Activated naive CD8-positive, alpha-beta T cell treated with anti-CD3 and anti-CD28 coated beads, Interleukin-2, amount 50 U/mL, for 16 hours (primary cell): ENCODE measurements at places on chromosomes 6 and 20.

DNA sequence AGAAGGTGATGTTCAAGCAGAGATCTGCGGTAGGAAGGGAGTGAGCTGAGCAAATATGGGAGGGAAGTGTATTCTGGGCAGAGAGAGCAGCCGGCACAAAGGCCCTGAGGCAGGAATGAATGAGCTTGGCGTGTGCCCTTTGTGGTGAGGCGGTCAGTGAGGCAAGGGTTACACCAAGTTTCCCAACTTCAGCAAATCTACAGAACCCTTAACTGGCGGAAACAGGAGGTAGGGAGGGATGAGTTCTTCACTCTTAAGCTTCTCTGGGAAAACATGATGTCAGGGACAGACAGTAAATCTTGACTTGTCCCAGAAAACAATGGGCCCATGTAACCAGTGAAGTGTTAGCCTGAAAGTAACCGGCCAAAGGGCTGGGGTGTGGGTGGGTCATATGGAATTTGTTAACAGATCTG is 97.1 kb upstream of the PTPN1 start:
- no peak for DNase-seq

GRCh38 chr6:20434766-20435165 is 33.1 kb downstream of the E2F3 start:
- DNase-seq: no peak

DNA sequence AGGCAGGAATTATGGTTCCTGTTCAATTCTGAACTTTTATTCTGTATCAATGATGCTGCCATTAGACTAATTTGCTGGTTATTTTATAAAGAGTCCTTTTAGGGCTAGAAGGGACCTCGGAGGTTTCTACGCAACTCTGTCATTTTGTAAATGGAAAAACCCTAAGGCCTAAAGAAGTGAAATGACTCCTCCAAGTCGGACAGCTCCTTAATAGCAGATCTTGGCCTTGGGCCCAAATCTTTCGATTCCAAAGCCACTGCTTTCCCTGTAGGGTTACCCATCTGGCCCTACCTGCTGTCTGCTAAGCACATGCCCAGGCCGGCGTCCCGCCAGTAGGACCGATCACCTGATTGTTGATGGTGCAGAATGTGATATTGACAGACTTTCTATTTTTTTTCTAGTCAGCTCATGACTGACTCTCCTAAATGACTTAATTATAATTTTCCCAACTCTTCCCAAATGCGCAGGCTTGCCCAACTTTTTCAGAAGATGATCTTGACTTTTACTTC is 40.2 kb downstream of the PLEKHG1 start:
- no peak for DNase-seq

GRCh38 chr6:104958178-104959025 is 1.5 kb downstream of the LIN28B start:
- DNase-seq: no peak

DNA sequence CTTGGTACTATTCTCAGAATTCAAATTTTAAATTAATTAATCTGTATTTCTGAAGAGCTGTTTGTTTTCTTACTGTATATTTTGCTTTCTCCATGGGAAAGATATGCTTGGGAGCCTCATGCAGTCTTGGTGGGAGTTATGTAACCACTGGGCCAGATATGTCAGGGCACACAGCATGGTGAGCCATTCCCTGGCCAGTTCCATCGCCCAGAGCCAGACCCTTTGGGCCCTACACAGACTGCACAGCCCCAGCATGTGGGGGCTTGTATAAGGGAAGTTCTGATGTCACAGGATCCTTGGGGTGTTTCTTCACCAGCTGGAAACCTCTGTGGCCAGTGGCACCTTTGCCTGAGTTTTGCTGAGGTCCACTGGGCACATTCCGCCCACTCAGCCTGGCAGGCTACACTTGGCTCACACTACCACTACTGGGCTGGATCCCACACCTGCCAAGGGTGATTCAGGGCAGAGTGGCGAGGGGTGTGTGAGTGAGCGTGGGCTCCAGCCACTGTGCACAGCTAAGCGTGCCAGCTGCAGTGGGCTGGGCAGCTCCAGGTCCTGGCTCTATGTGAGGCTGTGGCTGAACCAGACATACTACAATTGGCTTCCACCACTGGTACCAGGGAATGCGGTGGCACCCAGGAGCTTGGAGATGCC is 293.5 kb downstream of the ARHGAP18 start:
- no peak for DNase-seq

DNA sequence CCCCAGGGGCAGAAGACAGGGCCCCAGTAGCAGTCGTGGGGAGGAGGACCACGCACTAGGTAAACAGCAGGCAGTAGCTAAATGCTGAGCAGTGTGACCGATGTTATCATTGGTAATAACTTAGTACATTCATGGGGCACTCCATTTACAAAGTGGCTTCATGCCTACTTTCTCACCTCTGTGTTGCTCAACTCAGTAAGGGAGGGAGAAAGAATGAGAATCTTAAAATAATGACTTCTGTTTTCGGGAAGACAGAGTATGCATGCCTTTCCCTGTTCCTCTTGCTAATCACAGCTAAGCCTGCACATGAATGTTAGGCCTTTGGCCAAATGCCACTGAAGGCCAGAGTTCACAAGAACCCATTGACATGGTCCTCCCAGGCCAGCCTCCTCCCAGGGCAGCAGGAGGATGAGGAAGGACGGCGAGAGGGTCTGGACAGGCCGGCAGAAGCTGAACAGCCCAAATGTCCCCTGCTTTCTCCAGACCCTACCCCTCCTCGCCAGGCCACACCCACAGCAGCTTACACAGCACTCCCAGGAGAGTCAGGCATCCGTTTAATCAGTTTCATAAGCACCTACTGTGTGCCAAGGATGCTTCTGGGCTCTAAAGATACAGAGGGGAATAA is 183.4 kb downstream of the ANKRD60 start:
- DNase-seq: no peak

- no peak for DNase-seq
Measured at GRCh38 chr6:157514659-157515496, 133.9 kb downstream of the ZDHHC14 start.

DNA sequence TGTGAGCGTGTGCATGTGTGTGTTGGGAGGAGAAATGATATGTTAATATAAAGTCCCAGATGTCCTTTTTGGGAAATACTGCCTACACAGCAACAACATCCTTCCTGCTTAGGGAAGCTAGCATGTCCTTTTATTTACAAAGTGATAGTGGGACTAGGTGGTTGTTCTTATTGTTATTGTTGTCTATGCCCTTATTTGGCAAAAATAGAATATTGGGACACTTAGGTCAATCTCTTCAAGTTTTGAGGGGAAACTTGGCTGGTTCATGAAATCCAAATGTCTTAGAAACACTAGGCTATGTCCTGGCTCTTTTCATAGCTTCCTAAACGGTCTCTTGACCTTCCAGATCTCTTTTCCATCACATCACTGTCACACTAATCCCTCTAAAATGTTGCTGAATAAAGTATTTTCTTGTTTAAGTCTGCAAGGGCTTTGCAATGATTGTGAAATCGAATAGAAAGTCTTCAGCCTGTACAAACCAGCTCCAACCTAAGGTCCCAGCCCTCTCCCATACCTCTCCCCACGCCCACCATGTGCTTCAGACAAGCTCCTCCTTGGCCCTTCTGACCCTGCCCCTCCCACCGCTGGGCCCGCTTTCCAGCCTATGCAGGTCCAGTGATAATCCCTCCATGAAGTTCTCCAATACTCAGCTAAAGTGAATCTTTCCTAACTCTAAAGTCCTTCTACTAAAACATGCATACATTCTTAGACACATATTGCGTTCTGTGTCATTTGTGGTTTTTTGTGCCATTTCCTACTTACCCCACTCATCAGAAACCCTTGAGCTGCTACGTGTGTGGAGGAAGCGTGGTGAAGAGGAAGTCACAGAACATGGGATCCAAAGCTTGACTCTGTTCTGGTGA is 205.1 kb downstream of the LY86 start:
- DNase-seq: no peak

GRCh38 chr6:106181664-106182418 is 95.7 kb downstream of the PRDM1 start:
- no peak for DNase-seq

DNA sequence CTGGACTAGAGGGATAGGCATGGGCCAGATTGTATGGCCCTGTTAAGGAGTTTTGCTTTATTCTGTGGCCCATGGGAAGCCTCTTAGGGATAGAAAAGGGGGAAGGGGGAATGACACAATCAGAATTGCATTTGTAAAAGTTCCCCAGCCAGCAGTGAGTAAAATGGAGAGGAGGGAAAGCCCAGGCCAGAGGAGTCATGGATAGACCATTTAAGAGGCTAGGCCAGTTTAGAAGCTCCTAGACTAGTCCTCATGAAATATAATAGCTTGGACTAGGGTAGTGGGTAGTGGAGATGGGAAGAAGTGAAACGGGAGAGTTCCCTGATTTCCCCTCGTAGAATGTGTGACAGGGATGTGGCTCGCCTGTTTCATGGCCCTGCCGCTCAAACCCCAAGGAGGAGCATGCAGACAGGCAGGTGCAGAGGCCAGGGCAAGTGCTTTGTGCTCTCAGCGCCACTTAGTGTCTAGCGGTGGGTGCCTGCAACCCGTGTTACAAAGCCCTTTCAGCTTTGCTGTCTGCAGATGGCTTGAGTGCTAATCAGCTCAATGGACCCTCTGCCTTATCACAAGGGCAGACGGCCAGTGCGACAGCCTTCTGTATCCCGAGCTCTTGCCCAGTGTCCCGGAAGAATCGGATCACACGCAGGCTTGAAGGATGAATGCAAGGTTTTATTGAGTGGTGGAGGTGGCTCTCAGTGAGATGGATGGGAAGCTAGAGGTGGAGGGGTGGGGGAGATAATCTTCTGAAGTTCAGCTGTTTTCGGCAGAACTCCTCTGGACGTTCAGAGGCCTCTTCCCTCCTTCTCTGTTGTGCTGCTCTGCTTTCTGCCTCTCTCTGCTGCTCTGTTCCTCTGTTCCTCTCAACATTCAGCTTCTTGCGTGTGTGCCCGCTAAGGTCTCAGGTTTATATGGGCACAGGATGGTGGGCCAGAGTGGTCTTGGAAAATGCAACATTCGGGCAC is 141.1 kb downstream of the CEP57L1 start:
- no peak for DNase-seq

DNA sequence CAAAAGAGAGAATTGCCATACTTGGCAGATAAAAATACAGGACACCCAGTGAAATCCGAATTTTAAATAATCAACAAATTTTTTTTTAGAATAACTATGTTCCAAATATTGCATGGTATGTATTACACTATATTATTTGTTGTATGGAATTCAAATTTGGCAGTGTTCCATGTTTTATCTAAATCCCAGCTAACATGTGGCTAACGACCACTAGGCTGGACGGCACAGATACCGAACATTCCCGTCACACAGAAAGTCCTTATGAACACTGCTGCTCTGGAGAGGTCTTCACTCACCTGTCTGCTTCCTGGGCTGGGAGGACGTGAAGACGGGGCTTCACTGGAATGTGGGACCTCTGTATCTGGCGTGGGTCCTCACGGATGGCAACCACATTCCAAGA is 32.8 kb downstream of the SNX5 start:
- DNase-seq: no peak
